ENCODE measurements at places on chromosomes 6 and 20. TPM values are rescaled to one million over a fixed set of nuclear protein-coding genes. Genes with fewer than 3 reads are reported as not detected.

- no peak for DNase-seq
These were observed 15.2 kb upstream of the SSR1 start for GRCh38 chr6:7328243-7328642.

- DNase-seq, result no peak
These were observed 12.8 kb downstream of the AK9 start for GRCh38 chr6:109678240-109678639.

PRIM2 gene
- 21.7 TPM for total RNA-seq

GRCh38 chr20:62822788-62823651 is 6.2 kb downstream of the COL9A3 start:
- DNase-seq, result peak; percentile 59

ULBP2 gene
- total RNA-seq, result not detected

DNA sequence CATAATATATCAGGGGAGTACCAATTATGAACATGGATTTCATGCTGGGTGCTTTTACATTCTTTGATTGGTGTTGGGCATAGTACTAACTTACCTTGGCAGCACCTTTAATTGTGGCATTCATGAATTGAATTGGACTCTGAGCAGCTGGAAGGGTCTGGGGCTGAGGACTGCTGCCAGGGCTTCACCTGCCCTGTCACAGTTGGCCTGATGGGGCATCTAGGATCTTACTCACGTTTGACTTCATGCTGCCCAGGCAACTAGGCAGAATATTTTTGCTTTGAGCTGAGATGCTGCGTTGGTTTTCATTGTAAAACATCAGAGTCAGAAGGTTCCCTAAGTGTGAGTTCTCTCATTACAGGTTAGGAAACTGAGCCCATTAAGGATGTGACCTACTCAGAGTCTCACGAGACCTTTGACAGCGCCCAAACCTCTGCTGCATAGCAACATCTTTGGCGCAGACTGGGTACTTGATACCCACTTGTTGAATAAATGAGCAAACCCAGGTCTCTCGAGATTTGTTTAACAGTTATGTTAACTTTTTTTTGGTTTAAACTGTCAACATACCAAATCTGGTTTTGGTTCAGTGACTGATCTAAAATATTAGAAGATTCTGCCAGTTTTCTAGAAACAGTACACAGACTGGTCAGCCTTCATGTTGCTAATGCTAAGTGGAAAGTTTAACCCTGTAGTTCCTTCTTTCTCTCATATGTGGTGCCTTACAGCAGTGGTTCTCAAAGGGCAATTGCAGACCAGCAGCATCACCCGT is 104.9 kb downstream of the TCP11 start:
- no peak for DNase-seq

- no peak for DNase-seq
These were observed 672.8 kb downstream of the GRIK2 start for GRCh38 chr6:102066301-102066700.

DNA sequence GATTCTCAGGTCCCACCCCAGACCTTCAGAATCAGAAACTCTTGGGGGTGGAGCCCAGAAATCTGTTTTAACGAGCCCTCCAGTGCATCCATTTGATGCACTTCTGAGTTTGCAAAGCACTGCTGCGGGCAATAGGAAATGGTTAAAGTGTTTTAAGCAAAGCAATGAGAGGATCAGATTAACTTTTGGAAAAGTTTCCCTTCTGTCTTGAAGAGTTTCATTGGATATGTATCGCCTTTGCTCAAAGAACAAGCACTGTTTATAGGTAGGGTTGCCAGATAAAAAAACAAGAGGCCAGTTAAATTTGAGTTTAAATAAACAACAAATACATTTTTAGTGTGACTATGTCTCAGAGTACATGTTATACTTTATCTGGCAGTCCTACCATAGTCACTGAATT is 226.0 kb downstream of the BMP7 start:
- no peak for DNase-seq

- DNase-seq, result no peak
These were observed 50.0 kb downstream of the ISM1 start for GRCh38 chr20:13271098-13271497.

- peak; percentile 82 for DNase-seq
These were observed at the start of gene POM121L2 for GRCh38 chr6:27312146-27312949. TSS of gene POM121L2 (minus strand) at chr6:27312273. CDS start at chr6:27312170, 103 bp downstream.

- DNase-seq, result no peak
These were observed 135.3 kb upstream of the DEFB112 start for GRCh38 chr6:50185006-50185405.
